ENCODE measurements at places on chromosomes 7 and 10.

GRCh38 chr10:43793704-43794103 is 145.0 kb upstream of the ZNF32 start:
- DNase-seq, result no peak

DNA sequence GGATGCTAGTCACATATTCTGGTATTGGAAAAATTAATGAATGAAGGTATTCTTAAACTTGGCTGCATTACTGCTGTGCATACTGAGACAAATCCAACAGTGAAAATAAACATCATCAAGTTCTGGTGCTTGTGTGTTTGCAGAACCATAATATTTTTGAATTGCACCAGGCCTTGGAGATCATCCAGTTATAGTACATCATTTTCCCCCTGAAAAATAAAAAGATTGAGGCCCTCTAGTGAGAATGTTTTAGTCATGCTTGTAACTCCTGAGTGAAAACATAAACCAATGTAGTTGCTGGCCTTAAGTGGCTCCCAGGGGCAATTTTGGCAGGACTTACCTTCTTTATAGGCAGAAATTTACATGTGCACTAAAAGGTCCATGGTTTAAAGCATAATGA is 218.8 kb upstream of the TMEM229A start:
- no peak for DNase-seq

- DNase-seq, result no peak
These were observed 28.7 kb downstream of the MGMT start for GRCh38 chr10:129495698-129496097.

- no peak for DNase-seq
These were observed 385.8 kb upstream of the GHITM start for GRCh38 chr10:83753490-83753889.

DNA sequence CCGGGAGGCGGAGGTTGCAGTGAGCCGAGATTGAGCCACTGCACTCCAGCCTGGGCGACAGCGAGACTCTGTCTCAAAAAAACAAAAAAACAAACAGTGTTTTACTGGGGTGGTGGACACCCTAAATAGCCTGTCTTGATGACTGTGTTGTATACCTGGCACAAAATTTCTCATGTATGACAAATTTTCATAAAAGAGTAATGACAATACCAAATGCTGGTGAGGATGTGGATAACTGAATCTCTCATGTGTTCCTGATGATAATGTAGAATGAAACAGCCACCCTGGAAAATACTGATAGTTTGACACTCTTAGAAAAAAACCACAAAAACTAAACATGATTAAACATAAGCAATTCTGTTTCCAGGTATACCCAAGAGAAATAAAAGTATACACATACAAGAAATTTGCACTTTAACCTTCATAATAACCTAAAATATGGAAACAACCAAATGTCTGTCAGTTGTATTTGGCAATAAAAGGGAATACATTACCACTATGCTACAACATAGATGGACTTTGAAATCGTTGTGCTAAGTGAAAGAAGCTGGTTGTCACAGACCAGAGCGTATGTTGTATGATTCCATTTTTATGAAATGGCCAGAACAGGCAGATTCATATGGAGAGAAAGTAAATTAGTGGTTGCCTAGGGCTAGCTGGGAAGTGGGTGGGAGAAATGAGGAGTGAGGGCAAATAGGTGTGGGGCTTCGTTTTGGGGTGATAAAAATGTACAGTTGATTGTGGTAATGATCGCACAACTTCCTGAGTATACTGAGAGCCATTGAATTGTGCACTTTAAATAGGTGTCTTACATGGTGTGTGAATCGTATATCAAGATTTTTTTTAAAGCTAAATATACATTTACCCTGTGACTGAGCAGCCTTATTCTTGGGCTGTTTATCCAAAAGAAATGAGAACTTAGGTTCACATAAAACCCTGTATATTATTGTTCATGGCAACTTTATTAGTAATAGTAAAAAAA is 12.5 kb downstream of the WDR37 start:
- DNase-seq, result no peak

- no peak for DNase-seq
These were observed 52.4 kb upstream of the SEMA3C start for GRCh38 chr7:80971225-80971624.

DNA sequence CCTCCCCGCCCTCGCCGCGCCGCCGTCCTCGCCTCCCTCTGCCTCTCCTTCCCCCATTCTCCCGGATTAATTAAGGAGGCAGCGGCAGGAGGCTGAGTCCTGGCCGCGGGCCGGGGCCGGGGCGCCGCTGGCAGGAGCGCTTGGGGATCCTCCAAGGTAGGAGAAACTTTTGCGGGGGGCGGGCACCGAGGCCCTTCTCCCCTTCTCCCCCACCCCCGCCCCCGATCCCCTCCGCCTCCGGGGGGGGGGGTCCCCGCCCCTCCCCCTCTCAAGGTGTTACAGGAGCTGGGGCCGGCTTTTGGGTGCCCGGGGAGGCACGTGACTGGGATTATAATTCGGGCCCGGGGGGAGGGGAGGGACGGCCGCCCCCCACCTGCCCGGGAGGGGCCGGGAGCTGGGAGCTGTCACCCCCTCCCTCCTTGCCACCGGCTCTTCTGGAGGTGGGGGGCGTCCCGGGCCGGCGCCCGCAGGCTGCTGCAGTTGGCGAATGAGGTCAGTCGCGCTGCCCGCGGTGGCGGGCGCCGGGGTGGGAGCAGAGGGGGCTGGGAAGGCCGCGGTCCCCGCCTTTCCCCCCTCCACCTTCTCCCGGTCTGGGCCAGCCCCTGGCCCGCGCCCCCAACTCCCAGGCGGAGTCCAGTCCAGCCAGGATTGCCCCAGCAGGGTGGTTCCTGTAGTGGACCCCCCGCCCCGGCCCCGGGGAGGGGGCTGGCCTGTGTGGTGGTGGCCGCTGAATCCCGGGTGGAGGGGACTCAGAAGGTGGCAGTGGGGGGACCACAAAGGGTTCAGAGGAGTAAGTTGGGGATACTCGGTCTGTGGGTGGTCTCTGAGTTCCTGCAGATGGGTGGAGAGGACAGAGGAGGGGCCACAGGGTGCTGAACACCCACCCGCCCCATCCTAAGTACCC is 567 bp downstream of the GTF2IRD1 start:
- DNase-seq, result no peak

- DNase-seq, result no peak
These were observed 67.1 kb downstream of the AOAH start for GRCh38 chr7:36657036-36657660.

- no peak for DNase-seq
These were observed 4.8 kb downstream of the OR2A25 start for GRCh38 chr7:144074374-144074773.

- no peak for DNase-seq
These were observed 40.1 kb upstream of the PPP1R17 start for GRCh38 chr7:31646942-31647341.

GRCh38 chr10:70849582-70850016 is 33.9 kb downstream of the SGPL1 start:
- no peak for DNase-seq

- DNase-seq, result no peak
These were observed 54.8 kb upstream of the RAB11FIP2 start for GRCh38 chr10:118101501-118101900.

DNA sequence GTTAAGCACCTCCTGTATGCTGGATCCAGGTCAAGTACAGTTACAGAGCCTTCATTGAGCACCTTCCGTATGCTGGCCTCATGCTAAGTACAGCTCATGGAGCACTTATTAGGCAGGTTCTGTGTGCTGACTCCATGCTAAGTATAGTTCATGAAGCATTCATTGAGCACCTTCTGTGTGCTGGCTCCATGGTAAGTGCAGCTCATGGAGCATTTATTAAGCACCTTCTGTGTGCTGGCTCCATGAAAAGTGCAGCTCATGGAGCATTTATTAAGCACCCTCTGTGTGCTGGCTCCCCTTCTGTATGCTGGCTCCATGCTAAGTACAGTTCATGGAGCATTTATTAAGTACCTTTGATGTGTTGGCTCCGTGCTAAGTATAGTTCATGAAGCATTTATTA is 30.5 kb downstream of the MMD2 start:
- no peak for DNase-seq

- DNase-seq, result no peak
These were observed 17.5 kb upstream of the C10orf71 start for GRCh38 chr10:49281461-49281860.

- DNase-seq, result no peak
These were observed 75.7 kb downstream of the IGF2BP3 start for GRCh38 chr7:23394488-23395171.

DNA sequence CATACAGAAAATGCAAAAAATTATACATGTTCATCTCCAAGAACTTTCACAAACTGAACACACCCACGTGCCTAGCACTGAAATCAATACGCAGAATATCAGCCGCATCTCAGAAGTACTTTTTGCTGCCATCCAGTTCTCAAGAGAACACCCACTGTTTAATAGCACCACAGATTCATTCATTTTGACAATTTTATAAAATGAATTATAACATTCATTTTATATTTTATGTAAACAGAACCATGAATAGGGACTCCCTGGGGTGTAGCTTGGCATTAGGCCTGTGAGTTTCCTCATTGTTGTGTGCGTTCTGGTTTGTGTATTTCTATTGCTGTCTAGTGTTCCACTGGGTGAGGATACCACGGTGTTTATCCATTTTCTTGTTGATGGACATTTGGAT is 77.3 kb upstream of the PIP4K2A start:
- no peak for DNase-seq

DNA sequence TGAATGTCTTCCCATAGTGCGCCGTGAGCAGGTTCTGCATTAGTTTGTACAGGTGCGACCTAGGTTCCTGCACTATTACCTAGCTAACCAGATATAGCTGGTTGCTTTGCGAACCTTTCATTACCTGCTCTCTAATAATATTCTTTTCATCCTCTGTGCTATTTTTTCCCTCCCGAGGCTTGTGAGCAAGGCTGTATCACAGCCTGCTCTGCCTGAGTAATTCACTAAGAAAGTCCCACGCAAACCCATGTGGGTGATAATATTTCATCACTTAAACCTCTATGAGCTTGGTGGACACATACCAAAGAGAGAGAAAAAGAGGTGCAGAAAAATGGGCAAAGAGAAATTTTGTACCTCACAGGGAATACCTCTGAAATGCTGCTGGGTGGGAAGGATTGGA is 8.4 kb downstream of the INHBA start:
- DNase-seq, result no peak

DNA sequence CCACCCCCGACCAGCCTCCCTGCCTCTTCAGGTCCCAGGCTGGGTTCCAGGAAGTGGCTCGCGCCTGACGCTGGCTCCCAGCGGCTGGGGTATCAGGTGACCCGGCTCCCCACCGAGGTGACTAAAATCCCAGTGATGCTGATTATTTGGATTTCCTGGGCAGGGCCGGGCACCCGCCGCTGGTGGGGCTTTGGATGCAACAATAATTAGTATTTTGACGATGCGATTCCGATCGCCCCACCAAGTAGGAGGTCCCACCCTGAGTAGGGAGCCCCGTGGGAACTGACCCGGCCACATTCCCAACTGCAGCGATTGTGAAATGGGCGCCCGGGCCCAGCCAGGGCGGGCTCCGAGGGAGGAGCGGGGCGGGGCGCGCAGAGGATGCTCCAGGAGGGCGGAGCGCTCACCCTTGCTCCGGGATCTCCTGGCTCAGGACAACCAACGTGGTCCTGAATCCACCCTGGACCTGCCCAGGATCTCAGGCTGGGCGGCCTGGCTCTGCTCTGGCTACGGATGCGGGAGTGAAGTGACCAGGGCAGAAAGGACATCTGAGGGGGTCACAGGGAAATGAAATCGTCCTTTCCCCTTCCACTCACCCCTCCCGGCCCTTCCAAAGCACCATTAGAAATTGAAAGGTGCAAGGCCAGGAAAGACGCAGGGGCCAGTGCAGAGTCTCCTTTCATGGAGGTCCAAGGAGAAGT is 32.6 kb downstream of the DUSP5 start:
- DNase-seq, result no peak

- DNase-seq, result no peak
These were observed 110.4 kb downstream of the AHR start for GRCh38 chr7:17408904-17409290.

DNA sequence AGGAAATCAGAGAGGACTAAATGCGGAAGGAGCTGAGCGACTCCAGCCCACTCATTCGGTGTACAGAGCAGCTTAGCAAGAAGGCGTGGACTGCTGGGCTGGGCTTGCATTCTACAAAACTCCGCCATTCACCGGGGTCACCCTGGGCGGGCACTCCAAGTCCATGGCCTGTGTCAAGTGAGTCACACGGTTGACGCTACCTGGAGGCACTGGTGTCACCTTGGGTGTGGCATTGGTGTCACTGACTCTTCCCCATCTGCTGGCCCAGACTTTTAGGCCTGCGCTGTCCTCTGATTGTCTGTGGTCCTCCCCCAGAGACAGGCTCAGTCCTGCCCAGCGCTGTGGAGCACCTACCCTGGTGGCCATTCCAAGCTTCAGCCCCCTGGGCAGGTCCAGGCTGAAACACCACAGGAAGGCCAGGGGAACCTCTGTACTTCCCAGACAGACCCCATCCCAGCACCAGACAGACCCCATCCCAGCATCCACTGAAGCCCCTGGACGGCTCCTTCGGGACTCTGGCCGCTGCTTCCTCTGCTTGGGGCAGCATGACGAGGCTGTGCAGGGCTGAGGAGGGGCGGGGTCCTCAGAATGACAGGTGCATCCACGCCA is 30.6 kb upstream of the CNPY1 start:
- DNase-seq, result no peak

DNA sequence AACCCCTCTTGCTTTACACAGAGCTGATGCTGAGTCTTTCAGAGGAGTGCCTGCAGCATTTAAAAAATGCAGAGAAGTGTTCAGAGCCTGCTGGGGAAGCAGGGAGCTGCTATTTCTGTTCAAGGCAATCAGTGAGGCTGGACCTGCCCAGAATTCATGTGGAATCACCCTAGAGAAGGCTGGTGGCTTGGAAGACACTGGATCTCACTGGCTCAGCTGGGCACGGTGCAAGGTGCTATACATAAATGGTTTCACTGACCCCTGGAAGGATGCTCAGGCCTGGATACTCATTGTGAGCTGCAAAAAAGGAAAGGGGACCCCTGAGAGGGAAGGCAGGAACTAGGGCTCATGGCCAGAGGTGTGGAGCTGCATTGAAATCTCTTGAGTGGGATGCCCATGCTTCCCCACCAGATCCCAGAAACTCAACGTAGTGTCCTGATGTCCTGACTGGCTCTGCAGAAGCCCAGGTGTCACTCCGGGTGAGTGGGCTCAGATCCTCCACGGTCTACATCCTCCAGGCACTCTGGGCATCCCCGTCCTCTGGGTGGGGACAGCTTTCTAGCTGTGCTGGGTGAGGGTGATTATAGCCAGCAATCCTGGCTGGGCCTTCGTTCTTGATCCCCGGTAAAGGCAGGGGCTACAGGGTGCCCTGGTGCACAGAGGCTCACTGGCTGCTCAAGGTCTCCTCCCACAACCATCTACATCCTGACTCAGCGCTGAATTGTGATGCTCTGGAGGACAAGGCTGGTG is 77.2 kb upstream of the TNS3 start:
- no peak for DNase-seq

All from stimulated activated CD4-positive, alpha-beta T cell treated with anti-CD3 and anti-CD28 coated beads, Interleukin-12 subunit alpha, Interleukin-12 subunit beta, amount 100 ng/mL, for 24 hours (primary cell).